Kasumi-1 (cell line): ENCODE measurements at places on chromosomes 5 and 9.

DNA sequence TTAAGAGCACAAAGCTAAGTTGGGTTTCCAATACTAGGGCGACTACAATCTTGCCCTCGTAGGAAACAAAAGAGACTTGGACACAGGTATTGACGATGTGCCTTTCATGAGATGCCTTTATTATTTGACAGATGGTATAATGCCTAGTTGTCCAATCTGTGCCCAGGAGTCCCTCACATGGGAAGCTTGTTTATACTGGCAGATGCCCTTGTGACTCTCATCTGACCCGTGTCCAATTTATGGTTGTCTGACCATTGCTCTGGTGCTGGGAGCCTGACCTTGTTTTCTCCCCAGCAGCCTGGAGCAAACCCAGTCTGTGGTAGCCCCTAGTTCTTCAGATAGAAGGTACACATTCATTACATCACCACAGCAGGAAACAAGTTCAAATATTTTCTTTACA lies 511.7 kb downstream of the AGTPBP1 start:
- DNase-seq, result no peak

DNA sequence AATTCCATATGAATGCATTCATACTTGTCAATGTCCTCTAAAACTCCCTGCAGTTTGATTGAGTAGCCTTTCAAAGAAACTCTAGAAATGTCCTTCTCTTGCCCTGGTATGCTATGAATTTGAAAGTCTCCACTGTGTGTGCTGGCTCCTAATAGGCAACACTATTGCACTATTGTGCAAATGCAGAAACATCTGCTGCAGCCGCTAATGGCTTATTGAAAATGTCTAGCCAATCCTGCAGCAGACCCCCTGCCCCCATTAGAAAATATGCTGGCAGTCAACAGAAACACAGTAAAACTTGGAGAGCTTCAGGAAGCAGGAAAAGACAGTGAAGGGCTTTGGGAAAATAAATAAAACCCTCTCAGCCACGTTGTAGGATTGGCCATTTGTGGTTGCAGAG lies 87.3 kb upstream of the GRAMD2B start:
- no peak for DNase-seq

DNA sequence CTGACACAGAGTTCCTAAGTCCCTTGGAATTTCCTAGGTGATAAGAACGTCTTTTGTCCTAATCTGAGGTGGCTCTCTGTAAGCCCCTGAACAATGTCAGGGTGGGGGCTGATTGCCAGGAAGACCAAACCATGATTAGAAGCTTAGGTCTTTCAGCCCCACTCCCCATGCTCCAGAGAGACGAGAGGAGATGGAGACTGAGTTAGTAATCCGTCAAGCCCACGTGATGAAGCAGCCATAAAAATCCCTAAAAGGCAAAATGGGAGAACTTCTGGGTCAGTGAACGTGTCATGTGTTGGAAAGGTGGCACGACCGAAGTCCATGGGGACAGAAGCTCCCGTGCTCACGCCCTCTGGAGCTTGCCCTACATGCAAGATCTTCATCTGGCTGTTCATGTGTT lies 85.6 kb downstream of the RAD23B start:
- no peak for DNase-seq

- no peak for DNase-seq
These were observed 16.7 kb downstream of the GCNT1 start for GRCh38 chr9:76475686-76476085.

GRCh38 chr9:112838342-112838741 lies 52.3 kb downstream of the SLC46A2 start:
- no peak for DNase-seq

DNA sequence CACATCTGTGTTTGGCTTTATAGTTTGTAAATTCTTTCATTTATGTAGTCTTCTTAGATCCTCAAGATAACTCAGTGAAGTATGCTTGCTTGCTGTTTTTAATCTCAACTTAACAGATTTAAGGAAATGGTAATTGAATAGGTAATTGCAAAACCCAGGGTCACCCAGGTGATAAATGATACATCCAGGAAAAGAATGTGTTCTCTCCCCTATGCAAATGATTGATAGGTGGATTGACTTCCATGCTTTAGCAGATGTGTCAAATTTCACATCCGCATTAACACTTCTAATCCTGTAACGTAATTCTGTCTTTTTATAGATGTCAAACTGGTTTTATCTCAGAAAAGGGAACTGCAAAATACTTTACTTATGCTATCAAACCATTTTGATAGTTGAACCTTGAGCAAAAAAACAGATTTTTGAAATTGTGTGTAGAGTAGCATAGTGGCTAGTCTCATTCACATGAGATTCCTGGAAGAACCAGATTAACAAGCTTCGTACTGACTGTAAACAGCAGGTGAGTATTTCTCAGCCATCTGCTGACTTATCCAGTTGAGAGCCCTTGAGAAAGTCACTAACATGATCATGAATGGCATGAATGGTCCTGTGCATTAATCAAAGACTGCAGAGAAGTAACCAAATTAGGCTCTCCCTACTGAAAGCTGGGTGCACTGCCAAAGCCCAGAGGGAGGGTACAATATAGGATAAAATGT lies 86.7 kb upstream of the PAM start:
- DNase-seq, result no peak

GRCh38 chr5:61352612-61353156 lies 20.6 kb downstream of the ZSWIM6 start:
- DNase-seq, result no peak

DNA sequence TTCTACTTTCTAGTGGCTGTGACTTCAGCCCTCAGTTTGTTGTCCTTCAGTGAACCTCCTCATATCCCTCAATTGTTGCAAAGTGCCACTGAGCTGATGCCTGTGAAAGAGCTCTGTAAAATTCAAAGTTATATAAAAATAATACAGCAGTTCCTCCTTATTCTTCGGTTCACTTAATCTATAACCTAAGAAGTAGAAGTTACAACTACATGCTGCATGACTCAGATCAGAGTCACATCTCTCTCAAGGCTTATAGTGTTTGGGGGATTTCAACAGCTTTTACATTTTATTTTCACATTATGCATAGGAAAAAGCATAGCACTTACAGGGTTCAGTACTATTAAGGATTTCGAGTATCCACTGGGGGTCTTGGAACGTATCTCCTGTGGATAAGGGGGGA lies 25.1 kb upstream of the GCNT1 start:
- no peak for DNase-seq

- no peak for DNase-seq
These were observed 12.8 kb upstream of the TEX48 start for GRCh38 chr9:114694719-114695269.

GRCh38 chr9:84357275-84357674 lies 16.7 kb upstream of the SLC28A3 start:
- no peak for DNase-seq

DNA sequence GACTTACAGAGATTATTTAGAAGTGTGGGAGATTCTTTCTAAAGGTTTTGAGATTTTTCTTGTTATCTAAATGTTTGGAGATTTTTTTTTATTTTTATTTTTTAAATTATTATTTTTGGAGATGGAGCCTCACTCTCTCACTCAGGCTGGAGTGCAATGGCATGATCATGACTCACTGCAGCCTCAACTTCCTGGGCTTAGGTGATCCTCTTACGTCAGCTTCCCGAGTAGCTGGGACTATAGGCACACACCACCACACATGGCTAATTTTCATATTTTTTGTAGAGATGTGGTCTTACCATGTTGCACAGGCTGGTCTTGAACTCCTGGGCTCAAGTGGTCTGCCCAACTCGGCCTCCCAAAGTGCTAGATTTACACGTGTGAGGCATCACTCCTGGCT lies 694.5 kb downstream of the TLE1 start:
- DNase-seq, result no peak

- no peak for DNase-seq
These were observed 71.9 kb downstream of the CDK5RAP2 start for GRCh38 chr9:120507936-120508510.

GRCh38 chr9:12141422-12141821 lies 551.8 kb upstream of the TYRP1 start:
- no peak for DNase-seq

- no peak for DNase-seq
These were observed 8.4 kb downstream of the LHX2 start for GRCh38 chr9:124019771-124020519.

- DNase-seq, result no peak
These were observed 25.8 kb downstream of the ST8SIA4 start for GRCh38 chr5:100877274-100877673.

- no peak for DNase-seq
These were observed 51.4 kb downstream of the CFAP77 start for GRCh38 chr9:132461281-132461896.
